ENCODE measurements at places on chromosomes 16 and 17. TPM values are rescaled to one million over a fixed set of nuclear protein-coding genes. Genes with fewer than 3 reads are reported as not detected.

- peak; percentile 24 for DNase-seq
Observed at GRCh38 chr17:77527836-77528505, 387.2 kb downstream of the SEC14L1 start.

DNA sequence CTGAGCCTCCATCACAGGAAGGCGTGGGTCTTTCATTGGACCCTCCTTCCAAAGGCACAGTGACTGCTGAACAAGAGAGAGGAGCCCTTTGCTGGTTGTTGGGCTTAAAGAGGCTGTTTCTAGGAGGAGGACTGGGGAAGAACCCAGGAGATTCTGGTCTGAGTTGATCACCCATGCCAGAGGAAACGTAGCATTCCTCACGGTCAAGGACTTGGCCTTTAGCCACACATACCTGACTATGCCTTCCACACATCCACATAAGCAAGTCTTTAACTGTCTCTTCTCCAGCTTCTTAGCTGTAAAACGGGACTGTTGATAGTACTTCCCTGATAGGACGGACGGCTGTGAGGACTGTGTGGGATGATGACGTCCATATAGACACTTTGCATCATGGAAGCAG is 149.8 kb upstream of the IRX3 start:
- no peak for DNase-seq

GRCh38 chr16:58037365-58038057 is 12.0 kb downstream of the MMP15 start:
- DNase-seq = no peak

Gene SOX8
- total RNA-seq = 0.60 TPM

Gene KRT13
- not detected for total RNA-seq

DNA sequence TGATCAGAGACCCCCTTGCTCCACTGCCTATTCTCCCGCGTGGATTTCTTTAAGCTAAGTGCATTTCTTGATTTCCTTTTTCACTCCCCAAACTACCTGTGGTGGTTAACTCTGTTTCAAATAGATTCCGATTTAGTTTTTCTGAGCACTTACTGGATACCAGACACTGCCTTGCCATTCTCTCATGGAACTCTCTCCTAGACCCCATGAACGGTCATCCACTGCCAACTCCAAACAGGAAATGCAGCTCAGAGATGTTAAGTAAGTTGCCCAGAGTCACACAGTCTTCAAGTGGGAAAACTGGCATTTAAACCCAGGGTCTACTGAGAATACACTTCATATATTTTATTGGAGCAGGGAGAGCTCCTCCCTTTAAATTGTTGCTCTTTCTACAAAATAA is 199.4 kb downstream of the MAF start:
- DNase-seq = no peak

DNA sequence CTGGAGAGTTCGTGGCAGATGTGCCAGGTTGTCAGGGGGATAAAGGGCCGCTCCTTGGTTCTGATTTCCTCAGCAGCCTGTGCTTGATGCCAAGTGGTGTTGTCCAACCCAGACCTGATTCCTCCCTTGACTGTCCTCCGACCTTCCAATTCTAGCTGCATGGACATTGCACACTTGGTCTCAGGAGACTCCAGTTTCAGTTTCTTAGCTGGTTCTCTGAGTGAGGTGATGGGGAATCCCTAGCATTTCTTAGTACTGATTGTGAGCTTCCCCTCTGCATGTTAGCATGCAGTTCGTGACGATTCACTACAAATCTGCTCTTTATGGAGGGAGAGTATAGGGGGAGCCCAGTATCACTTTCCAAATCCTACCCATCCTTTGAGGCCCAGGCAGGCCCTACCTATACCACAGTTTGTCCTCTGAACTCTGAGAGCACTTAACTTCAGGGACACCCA is 12.4 kb upstream of the CCR7 start:
- DNase-seq = peak; percentile 40

- DNase-seq = no peak
Observed at GRCh38 chr16:9139965-9140364, 48.5 kb downstream of the HAPSTR1 start.

GRCh38 chr17:64784353-64785010 is 122.4 kb upstream of the SMURF2 start:
- DNase-seq = no peak

DNA sequence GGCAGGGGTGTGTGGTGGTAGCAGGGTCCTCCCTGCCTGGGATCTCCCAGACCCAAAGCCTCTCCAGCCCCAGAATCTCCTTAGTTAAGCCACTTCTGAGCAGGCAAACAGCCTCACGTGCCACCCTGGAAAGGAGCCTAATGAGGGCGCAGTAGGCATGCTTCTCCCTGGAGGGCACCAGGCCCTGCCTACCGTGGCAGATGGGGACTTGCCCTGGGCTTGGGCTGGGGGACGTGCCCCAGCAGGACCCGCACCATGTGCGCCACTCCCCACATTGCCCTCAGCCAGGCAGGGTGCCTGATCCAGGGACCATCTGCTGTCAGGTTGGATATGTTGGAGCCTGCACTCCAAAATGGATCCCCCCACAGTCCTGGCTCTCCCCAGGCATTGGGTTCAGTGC is 14.2 kb downstream of the FAM83G start:
- no peak for DNase-seq

- DNase-seq = peak; percentile 82
Observed at GRCh38 chr17:82228278-82228841, 482 bp upstream of the SLC16A3 start.

DNA sequence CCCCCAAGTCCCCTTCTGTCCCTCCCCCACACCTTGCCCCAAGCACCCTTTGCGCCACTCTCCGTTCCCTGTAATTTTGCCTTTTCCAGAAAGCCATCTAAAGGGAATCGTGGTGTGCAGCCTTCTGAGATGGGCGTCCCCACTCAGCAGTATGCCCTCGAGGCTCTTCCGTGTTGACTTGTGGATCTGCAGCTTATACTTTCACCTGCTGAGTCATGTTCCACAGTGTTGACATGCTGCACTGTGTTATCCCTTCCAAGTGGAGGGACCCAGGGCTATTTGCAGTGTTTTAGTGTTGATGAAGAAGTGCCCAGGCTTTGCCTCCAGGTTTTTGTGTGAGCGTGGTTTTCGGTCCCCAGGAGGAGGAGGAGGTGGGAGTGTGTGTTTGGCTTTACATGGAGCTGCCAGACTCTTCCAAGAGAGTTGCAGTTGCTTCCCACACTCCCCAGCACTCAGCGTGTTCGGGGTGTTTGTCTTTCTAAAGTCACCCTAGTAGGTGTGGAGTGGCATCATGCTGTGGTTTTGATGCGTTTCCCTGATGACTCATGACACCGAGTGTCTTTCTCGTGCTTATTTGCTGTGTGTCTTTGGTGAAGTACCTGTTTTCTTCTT is 32.1 kb upstream of the JPT2 start:
- DNase-seq = no peak

DNA sequence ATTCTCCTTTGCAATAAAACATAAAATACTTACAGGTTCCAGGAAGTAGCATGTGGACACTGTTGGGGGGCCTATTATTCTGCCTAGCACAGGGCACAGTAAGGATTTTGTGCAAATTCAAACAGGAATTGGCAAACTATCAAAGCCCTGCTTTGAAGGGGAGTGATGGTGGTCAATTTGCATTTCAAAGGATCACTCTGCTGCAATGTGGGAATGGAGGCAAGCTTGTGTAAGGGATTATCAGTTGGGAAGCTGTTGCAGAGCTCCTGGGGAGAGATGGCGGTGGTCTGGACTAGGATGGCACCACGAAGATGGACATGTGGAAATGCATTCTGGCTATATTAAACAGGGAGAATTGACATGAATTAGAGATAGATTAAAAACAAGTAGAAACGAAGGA is 990.7 kb upstream of the RBFOX1 start:
- DNase-seq = no peak

Gene C16orf96
- 0.17 TPM for total RNA-seq

GRCh38 chr16:592518-593306 is 2.8 kb downstream of the RAB40C start:
- DNase-seq = no peak

Gene KCNH6
- total RNA-seq = not detected

- DNase-seq = no peak
Observed at GRCh38 chr16:58658796-58659211, 25.8 kb downstream of the SLC38A7 start.

DNA sequence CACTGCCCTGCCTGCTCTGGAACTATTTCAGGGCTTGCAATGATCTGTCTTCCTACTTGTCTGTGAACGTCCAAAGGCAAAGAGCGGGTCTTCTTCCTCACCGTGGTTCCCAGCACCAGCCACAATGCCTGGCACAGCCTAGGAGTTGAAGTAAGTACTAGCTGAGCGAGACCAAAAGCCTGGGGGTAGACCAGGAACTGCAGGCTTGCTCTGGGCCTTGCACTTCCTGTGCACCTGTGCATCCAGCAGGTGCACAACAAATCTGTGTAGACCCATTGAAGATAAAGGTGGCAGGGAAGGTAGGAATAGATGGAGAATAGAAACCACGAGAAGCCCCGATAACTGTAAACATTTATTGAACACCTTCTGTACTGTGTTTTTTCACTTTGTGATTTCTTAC is 4.6 kb downstream of the FAM171A2 start:
- DNase-seq = no peak

Gene KRT23
- not detected for total RNA-seq

Gene VAT1L
- not detected for total RNA-seq

Gene RAMP2
- total RNA-seq = not detected

GRCh38 chr16:11748404-11749254 is 6.0 kb upstream of the TXNDC11 start:
- DNase-seq = no peak

GRCh38 chr17:45792995-45793755 is 9.1 kb downstream of the CRHR1 start:
- no peak for DNase-seq

GRCh38 chr17:40597156-40597555 is 31.9 kb upstream of the CCR7 start:
- DNase-seq = no peak

- DNase-seq = no peak
Observed at GRCh38 chr17:48757524-48757961, 29.0 kb upstream of the HOXB13 start.

Gene ZG16
- total RNA-seq = not detected

GRCh38 chr16:4297480-4297879 is 18.4 kb upstream of the GLIS2 start:
- DNase-seq = no peak

Gene ZNF469
- 1.2 TPM for total RNA-seq

Gene TAT
- not detected for total RNA-seq

DNA sequence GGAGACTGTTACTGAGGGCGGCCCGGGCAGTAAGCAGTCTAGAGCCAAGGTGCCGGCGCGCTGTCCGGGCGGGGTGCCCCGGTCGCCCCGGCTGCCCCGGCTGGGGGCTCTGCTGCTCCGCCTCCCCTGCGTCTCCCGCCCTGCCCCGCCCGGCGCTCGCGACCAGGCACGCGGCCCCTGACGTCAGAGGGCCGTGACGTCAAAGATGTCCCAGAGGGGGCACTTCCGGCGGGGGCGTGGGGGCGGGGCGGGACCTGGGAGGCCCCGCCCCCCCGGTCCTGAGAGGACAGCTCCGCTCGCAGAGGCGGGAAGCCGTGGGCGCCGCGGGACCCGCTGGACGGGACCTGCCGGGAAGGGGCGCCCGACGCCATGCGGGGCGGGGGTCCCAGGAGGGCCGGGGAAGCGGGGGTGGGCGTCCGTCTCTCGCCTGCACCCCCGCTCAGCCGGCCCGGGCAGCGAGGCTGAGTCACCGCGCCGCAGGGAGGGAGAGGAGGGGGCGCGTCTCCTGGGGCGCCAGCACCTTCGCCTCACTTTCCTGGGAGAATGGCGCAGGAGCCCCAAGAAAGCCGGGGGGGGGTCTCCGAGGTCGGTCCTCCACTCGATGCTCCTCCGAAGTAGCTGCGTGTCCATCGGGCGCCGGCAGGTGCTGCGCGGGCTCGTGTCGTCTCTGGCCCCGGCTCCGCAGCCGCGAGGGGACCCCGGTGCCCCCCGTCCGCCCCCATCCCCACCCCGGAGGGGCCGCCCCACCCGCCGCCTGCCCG is 4.4 kb upstream of the HIC1 start:
- peak; percentile 85 for DNase-seq

DNA sequence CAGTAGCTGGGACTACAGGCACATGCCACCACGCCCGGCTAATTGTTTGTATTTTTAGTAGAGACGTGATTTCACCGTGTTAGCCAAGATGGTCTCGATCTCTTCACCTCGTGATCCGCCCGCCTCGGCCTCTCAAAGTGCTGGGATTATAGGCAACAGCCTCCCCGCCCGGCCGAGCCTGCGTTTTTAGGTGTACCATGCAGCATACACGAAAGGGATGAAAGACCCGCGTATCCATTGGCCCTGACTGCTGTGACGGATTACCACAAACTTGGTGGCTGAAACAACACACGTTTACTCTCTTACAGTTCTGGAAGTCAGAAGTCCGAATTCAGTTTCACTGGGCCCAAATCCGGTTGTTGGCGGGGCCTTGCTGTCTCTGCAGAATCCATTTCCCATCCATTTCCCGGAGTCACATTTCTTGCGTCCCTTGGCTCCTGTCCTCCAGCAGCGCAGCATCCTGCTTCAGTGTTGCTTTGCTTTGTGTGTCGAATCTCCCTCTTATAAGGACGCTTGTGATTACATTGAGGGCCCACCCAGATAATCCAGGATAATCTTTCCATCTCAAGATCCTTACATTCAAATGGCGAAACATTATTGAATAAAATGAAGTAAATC is 8.3 kb upstream of the GUCY2D start:
- no peak for DNase-seq

- no peak for DNase-seq
Observed at GRCh38 chr16:83912519-83913244, 13.8 kb downstream of the MLYCD start.

Gene HP
- not detected for total RNA-seq

DNA sequence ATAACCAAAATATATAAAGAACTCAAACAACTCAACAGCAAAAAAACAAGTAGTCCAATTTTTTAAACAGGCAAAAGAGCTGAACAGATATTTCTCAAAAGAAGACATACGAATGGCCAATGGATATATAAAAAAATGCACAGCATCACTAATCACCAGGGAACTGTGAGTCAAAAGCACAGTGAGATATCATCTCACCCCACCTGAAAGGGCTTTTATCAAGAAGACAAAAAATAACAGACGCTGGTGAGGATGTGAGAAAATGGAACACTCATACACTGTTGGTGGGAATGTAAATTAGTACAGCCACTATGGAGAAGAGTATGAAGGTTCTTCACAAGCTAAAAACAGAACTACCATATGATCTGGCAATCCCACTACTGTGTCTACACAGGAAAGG is 7.4 kb downstream of the XYLT1 start:
- no peak for DNase-seq

Gene FAM171A2
- total RNA-seq = 0.37 TPM

Gene SYNGR2
- total RNA-seq = 43.2 TPM

DNA sequence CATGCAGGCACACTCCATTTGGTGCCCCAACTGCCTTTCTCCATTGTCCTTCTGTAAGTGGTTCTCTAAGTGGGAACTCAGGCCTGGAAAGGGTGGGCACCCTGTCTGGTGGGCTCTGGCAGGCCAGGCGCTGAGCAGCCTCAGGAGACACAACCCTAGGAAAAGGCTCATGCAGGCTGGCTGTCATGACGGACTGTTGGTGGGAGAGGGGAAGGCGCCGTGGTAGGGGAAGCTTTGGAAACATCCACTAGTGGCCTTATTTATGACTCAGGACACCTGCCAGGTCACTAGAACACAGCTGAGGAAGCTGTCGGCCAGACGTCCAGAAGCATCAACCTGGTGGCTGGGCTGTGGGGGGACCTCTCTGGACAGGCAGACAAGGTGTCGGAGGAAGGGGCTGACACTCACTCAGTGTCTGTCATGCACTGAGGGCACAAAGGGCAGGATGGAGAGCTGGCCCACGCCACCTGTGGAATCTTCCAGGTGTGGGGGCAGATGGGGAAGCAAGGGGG is 216.0 kb downstream of the SEC14L1 start:
- DNase-seq = peak; percentile 28

Gene SLC5A11
- total RNA-seq = 0.75 TPM

Gene TBC1D3K
- total RNA-seq = not detected
